Stimulated activated CD8-positive, alpha-beta memory T cell treated with anti-CD3 and anti-CD28 coated beads, Interleukin-4, amount 100 ng/mL, for 4 hours (primary cell): ENCODE measurements at places on chromosomes 6 and 20.

DNA sequence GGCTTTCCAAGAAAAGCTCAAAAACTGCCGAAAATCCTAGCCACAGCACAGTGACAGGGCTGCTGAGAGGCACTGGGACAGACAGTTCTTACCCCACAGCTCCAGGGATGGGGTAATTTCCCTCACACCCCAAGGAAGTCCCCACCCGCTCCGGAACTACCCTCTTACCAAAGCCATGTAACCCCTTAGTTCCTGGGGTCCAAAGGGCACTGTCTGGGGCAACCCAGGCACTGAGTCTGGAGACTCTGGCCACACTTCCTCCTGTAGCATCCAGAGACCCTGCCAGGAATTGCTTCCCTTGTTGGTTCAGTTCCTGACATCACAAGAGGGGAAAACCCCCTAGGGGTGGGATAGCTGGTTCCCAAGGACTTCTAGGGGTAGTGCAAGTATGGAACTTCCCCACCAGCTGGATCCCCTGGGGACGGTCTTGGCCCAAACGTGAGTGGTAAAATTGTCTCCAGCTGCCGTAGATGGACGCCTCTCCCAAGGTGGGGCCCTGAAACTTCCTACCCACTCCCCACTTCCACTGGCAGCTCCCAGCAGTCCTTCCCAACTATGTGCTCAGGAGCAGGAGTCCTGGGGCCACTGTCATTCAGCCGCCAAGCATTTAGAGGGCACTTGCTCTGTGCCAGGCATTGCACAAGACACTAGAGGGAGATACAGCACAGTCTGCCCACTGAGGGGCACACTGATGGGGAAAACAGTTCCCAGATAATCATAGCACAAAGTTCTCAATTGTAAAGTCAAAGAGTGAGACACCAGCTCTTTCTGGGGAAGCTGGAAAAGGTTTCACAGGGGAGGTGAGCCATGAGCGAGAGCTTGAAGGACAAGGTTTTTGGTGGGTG is 17.2 kb upstream of the HCK start:
- DNase-seq = no peak

DNA sequence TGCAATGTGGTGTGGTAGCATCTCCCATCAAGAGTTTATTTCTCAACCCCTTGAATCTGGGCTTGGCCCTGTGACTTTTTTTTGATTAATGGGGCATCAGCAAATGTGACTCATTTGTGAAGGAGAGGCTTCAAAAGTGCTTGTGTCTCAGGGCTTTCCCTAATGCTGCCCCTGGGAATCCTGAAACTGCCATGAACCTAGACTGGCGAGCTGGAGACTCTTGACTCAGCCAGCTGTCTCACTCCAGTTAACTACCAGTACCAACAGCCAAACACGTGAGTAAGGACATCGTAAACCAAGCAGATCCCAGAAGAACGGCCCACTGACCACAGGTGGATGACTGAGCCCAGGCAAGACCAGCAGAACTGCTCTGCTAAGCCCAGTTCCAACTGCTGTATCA is 72.8 kb upstream of the ADTRP start:
- DNase-seq = no peak

- no peak for DNase-seq
Measured at GRCh38 chr6:79797912-79798311, 149.4 kb downstream of the ELOVL4 start.

- no peak for DNase-seq
Measured at GRCh38 chr20:1086277-1087213, 31.9 kb upstream of the PSMF1 start.

- no peak for DNase-seq
Measured at GRCh38 chr6:114339706-114340105, 3.1 kb downstream of the HS3ST5 start.

DNA sequence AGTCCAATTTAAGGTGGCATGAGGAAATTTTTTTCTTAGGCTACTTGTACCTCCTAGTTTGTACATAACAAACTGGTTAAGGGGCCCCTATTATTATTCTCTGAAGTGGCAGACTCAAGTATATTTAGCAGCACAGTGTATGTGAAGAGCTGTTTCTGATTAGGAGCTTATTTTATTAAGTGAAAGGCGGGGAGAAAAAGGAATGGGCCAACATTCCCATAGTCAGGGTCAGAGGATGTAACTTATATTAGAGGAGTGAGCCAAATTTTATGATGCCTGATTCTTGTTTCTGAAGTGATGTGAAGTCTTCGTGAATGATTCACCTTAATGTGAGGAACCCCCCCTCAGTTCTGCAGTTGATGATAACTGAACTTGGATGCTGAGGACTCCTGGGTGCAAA is 2.8 kb downstream of the HECA start:
- no peak for DNase-seq

GRCh38 chr6:77036400-77036799 is 426.9 kb downstream of the HTR1B start:
- no peak for DNase-seq

GRCh38 chr6:166603043-166603690 is 16.7 kb upstream of the RAMACL start:
- no peak for DNase-seq

- DNase-seq = no peak
Measured at GRCh38 chr6:7390226-7390878, 744 bp downstream of the RIOK1 start.

- DNase-seq = no peak
Measured at GRCh38 chr6:30676660-30677285, 4.0 kb upstream of the DHX16 start.

DNA sequence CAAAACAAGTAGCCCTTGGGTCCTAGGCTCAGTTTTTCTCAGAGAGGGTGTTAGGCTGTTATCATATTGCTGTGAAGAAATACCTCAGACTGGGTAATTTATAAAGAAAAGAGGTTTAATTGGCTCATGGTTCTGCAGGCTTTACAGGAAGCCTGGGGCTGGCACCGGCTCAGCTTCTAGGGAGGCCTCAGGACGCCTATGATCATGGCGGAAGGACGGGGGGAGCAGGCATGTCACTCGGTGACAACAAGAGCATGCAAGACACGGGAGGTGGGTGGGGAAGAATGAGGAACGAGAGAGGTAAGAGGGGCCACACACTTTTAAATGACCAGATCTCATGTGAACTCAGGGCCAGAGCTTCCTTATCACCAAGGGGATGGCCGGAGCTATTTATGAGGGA is 26.9 kb downstream of the CDH26 start:
- DNase-seq = no peak

DNA sequence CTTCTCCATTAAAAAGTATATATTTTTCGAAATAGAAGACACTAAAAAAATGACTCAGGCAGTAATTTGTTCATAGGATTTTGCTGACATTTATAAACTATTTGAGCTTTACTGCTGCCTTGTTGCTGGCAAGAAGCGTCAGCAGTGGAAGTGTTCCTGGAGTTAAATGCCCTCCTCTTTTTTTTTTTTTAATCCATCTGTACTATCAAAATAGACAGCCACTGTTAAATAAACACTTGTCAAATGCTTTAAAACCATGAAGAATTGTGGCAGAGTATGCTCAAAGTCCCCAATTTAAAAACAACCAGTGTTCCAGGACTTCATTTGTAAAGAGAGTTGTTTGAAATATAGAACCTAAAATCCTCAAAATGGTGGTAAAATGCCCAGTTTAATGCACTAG is 253.8 kb downstream of the NKAIN2 start:
- DNase-seq = no peak

- no peak for DNase-seq
Measured at GRCh38 chr6:62089781-62090180, 196.2 kb downstream of the KHDRBS2 start.

DNA sequence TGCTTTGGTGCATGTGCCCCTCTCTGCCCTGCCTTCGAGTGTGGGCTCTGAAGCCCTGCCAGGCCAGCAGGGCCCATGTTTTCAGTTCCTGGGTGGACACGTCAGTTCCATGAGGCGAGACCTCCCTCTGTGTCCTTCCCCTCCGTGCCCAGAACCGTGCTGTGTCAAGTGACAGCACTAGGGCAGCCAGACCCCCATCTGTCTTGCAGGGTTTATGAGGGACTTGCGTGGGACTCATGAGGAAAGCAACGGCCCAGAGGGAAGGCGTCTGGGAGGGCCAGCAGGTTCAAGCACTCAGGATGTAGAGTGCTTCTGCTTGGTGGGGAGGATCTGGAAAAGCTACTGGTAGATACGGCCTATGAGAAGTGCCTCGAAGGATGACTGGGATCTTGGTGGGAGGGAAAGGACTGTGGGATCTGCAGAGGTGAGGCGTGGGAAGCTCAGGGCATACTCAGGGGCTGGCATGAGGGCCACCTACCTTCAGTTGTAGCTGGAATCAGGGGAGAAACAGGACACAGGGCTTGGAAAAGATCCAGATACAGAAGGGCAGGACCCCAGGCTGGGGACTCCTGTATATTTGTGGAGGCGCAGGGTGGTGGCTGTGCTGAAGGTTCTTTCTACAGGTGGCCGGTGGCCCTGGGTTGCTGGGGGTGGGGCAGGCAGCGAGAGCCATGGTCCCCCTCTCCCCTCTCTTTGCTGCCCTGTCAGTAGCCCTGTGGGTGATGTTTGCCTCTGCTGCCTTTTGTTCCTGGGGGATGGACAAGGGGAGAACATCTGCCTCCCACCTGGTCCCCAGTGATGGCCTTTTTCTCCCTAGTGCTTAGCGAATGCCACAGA is 5.5 kb downstream of the NPEPL1 start:
- no peak for DNase-seq

- no peak for DNase-seq
Measured at GRCh38 chr20:15654208-15654649, 919.0 kb downstream of the KIF16B start.

DNA sequence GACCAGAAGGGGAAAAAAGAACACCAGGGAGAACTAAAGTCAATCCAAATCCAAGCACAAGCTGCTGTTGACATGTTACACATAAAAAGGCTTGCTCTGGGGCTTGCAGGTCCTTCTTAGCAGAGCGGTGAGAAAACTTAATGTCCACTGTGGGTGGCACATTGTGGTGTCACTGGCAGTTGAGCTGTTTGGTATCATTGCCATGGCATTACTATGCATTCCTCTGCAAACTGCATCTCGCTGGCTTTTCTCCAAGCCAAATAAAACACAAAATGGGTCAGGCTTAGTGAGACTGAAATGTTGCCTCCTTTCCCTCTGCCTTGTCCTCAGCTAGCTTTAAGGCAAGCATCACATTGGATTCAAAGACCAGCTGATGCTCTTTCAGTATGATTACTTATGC is 40.9 kb downstream of the LY86 start:
- no peak for DNase-seq

- DNase-seq = no peak
Measured at GRCh38 chr6:38572186-38572813, 67.4 kb downstream of the BTBD9 start.

GRCh38 chr6:63509652-63510352 is 62.5 kb upstream of the LOC128125822 start:
- DNase-seq = no peak

DNA sequence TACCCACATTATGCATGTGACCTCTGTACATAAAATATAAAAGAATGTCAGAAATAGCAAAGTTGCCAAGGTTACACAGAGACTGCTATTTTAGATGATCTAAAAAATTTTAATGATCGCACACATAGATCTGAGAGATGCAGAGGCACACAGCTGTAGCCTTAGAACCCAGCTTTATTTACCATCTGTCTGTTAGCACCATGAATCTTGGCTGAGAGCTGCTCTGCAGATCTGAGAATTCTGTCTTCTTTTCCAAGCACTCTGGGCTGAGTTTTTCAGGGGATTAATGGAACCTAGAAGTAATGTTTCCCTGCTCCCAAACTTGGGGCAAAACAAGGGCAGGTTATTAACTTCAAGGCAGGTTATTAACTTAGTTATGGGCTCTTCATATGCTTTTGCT is 248.7 kb upstream of the JAG1 start:
- no peak for DNase-seq

DNA sequence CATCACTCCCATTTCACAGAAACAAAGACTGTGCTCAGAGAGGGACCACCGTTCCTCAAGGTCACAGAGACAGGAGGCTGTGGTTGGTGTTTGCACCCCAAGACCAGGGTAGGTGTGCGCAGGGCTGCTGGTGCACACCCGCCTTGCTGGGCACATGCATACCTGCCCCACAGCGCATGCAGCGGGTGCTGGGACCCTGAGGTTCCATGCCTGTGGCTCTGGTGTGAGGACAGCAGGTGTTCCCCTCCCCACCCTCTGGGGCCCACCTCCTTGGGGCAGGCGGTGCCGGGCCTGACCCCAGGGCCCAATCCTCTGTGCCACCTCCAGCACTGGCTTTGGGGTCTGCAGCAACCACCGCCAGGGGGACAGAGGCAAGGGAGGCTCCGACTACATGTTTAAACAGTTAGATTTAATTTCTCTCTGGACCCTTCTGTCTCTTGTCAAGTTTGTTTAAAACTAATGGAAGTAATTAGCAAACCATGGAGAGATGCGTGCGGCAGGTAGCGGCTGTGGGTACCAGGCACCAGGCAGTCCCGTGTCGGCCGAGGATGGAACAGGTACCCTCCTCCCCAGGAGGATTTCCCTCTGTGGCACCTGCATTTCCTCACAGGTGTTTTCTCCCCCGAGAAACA is 327.8 kb downstream of the TAF4 start:
- DNase-seq = no peak

DNA sequence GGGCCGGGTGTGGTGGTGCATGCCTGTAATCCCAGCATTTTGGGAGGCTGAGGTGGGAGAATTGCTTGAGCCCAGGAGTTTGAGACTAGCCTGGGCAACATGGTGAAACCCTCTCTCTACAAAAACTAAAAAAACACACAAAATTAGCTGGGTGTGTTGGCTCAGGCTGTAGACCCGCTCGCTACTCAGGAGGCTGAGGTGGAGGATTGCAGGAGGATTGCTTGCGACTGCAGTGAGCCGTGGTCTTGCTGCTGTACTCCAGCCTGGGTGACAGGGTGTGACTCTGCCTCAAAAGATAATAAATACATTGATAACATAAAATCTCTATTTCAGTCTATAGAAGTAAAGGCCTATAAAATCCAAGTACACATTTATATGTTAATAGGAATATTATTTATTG is 49.3 kb downstream of the SLC17A5 start:
- DNase-seq = no peak

DNA sequence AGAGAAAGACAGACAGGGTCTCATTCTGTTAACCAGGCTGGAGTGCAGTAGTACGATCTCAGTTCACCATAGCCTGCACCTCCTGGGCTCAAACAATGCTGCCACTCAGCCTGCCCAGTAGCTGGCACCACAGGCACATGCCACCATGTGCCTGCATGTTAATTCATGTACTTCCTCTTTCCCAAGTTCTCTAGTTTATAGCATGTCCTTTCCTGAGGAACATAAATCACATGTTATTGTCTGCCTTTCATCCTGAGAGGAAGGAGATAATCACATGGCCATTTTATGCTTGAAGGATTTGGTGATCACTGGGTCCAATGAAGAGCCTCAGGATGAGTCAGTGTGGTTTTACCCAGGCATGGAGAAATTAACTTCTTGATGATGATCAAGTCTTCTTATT is 47.9 kb downstream of the COL11A2 start:
- no peak for DNase-seq

DNA sequence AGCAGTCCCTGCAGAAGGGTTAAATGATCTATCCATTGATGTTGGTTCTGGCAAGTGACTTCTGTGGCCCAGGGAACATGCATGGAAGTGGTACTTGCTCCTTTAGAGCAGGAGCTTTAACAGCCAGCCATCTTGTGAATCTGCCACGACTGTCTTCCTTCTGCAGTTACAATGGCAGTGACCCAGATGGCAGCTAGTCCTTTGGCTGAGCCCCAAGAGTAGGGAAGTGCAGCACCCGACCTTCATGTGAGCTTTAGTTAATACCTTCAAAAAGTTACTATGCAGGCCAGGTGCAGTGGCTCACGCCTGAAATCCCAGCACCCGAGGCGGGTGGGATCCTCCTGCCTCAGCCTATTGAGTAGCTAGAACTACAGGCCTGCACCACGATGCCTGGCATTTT is 66.4 kb downstream of the POPDC3 start:
- DNase-seq = no peak
